ENCODE measurements at places on chromosomes 5 and 9. TPM values are rescaled to one million over a fixed set of nuclear protein-coding genes. Genes with fewer than 3 reads are reported as not detected.
A peak's percentile ranks its signal among the peaks of the same experiment; 100 is the strongest.

GRCh38 chr9:114501796-114502682, 3.2 kb downstream of the WHRN start:
- DNase-seq: no peak

GRCh38 chr5:178590141-178590923, at the start of gene COL23A1:
COL23A1 (minus strand) TSS chr5:178590393.
- DNase-seq: peak; percentile 30

DNA sequence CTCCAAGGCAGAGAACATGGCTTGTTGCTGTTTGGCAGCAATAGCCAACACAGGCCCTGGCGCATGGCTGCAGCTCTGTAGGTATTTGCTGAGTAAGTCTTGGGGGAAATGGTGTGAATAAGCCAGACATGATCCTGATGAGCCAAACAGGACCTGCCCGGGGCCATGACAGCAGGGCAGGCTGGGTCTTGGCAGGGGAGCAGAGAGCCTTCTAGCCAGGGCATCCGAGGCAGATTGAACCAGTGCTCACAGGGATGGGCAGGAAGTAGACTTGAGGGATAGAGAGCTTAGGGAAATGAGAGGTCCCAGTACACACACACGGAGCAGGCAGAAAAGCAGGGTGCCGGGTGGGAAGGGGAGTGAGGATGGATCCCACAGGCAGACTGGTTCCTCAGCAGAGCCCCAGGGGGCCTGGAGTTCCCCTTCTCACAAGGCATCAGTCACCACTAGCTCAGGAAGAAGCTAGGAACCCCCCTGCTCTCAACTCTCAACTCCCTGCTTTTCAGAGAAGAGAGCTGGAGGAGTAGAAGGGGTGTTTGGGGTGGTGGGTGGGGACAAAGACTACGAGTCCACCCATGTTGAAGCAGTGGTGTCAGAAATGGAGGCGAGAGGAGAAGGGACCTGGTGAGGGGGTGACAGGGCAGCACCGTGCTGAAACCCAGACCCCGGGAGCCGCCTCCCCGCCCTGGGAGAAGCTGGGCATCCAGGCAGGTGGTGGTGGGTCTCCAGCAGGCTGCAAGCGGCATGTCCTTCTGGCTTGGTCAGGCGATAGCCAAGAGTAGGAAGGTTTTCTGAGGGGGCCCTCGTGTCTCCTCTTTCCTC, 111.1 kb downstream of the RGS3 start:
- peak; percentile 5 for DNase-seq

DNA sequence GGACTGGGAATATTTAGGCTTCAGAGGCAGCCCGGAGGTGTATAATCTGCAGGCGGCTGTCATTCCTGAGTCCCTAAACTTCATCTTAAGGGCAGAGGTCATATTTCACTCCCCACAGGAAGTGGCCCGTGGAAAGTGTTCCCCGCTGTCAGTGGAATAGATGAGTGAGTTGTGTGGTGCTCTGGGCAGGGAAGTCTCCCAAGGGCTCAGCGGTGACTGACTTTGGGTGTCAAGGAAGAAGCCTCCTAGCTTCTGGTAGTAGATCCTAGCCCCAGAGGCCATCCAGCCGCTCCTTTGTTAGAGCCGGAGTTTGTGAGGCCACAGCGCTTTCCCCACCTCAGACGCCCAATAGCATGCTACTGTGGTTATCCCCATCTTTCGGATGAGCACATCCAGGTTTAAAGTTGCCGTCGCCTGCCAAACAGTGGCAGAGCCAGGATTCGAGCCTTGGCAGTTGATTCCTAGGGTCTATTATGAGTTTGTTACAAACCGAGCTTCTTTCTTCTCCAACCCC, 38.9 kb upstream of the TIFAB start:
- DNase-seq: no peak

DNA sequence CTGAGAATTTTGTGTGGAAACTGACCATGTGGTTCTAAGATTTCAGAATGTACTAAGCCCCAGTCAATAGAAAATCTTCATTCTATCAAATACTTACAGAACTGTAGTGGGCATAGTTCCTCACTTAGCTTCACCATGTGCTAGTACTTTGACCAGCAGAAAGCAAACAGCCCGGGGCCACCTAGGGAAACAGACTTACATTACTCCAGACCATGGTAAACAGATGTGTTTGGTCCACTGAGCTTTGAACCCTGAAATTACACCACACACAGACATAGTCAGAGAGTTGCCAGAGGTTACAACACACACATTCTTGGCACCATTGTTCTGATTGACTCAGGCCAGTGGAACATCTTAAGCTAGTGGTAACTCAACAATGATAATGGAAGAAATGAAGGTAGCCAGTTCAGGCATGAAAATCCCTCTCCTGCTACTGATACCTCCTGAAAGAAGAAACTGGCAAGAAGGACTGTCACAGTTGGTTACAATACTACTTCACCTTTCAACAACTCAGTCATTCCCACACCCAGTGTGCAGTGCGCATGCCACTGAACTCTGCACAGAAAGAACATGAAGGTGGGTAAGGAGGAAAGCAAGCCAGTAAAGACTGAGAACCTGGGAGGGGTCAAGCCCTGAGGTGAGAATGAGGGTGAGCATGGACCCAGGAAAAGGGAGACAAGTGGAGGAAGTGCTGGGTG, 18.7 kb upstream of the LECT2 start:
- no peak for DNase-seq

DNA sequence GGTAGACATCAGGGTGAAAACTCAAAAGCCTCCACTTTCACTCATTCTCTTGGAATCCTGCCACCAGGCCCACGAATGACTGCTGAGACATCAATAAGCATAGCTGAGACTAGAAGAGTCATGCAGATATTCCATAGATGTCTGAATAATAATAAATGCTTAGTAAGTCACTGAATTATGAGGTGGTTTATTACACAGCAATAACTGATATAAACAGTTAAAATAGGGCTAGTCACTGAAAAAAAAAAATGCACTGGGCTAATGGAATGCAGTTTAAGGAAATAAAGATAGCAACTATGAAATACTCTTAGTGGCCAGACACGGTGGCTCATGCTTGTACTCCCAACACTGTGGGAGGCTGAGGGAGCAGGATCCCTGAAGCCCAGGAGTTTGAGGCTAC, 262.8 kb upstream of the CDH6 start:
- no peak for DNase-seq

- DNase-seq: no peak
These were observed 111.5 kb upstream of the CTSL start for GRCh38 chr9:87614397-87614796.

DNA sequence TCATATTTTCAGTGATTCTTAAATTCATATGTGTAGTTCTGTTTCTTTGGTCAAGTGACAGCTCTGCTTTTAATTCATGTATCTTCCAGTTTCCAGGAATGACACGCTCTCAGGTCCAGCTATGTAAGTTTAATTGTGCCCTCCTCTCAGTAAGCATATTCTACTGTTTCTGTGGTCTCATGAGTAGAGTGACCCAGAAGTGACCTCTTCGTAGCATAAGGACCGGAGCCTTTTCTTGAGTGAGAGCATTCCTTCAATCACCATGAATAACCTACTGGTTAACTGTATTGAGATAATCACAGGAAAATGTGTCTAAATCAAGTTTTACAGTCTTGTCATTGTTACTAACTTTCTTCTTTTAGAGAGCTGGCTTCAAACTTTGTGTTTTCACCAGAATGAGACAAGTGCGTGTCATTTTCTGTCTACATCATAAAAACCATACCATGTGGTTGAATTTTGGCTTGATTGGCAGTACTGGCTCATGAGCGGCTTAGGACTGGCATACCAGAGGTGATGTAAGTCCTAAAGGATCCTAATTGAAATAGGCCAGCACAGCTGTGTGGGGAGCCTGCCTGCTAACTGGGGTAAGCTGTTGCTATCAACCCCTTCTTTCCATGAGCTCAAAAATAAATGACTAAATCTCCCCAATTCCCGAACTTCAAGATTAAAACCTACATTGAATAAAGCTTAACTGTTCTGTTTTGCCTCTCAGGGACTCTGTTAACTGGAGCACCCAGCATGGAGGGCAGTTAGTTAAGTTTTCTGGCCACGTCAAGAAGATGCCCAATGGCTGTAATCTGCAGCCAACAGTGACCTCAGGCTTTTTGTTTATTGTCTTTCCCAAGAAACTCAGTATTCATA, 4.8 kb downstream of the ADAMTSL1 start:
- peak; percentile 30 for DNase-seq

- DNase-seq: no peak
These were observed 63.7 kb downstream of the MLLT3 start for GRCh38 chr9:20558566-20559016.

DNA sequence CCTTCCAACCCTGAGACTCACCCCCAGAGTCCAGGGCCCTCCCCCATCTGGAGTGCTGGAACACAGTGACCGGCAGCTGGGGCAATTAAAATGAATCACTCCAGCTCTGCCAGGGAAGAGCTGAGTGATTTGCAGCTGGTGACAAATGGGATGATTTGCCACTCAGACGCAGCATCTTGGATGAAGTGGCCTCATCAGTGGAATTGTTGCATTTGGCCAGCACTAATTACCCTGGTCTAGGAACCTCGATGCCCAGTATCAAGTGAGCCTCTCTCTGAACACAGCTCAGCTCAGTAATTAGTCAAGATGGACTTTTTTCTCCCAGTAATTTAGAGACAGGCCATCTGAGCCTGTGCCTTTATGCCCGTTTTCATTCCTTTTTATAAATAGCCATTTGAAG, 259.5 kb downstream of the GRIA1 start:
- DNase-seq: no peak

GRCh38 chr5:72662936-72663335, 153.5 kb upstream of the TNPO1 start:
- DNase-seq: no peak

DNA sequence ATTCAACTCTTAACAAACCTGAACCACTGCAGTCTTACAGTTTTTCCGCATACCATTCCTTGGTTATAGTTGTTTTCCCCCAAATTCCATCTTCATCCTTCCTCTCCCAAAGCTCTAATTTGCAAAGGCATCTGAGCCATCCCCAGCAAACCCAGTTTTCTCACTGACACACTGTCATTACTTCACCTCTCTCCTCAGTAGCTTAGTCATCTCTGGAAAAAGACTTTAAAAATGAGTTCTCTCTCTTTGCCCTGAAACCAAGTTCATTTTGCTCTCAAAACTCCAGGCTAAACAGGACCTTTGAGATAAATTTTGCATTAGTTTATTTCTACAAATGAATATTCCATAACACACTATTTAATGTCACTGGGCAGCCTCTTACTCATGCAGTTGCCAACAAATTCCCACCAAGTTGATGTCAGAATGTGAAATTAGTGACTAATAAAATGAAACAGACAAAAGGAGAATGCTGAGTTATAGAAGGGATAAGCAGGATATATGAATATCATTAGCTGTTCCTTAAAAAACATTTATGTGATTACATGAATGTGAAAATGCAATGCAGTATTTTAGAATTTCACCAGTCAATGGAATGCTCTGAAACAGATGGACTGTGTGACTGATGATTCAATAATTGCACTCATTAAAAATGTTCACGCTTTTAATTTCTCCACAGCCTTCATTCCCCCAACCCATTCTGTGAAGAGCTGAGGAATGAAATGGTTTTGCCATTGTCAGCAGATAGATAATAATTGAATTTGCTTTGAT, 107.4 kb upstream of the DMAC1 start:
- DNase-seq: no peak

DNA sequence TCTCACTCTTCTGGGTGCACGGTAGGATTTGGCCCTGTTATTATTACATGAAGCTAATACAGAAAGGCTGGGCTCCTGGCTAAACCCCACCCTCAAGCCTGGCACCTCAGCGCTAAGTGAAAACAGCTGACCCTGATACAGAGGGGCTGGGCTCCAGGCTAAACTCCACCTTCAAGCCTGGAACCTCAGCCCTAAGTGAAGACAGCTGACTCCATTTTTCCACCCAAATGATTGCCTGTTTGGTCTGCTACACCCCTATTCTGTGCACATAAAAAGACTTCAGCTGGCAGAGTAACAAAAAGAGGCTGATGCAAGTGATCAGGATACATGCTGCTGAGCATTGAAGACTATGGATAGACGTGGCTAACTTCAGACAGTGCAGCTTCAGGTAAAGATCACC, 148.4 kb upstream of the CLINT1 start:
- DNase-seq: no peak

GRCh38 chr9:130145658-130146057, 26.5 kb upstream of the NCS1 start:
- no peak for DNase-seq

GRCh38 chr5:52661903-52662595, 125.7 kb upstream of the ITGA1 start:
- DNase-seq: no peak

DNA sequence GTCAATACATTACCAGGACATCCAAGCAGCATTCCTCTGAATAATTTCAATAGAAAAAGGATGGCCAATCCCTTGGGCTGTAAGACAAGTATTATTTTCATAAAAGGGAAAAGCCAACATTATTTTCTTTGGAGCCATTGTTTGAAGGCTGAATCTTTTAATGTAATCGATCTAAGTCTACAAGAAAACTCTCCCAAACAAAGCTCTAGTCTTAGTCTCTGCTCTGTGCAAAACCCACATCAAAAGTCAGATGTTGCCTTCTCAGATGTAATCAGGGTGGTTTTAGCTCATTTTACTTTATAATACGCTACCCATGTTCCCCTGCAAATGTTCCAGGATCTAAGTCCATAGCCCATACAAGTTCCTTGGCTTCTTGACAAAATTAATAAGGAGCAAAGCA, 325.6 kb downstream of the TRPM3 start:
- DNase-seq: no peak

GRCh38 chr9:132857616-132858342, 20.3 kb downstream of the AK8 start:
- no peak for DNase-seq

- no peak for DNase-seq
These were observed 6.5 kb downstream of the LIX1 start for GRCh38 chr5:97135868-97136267.

- DNase-seq: no peak
These were observed 46.5 kb downstream of the MRPS27 start for GRCh38 chr5:72273547-72273946.

- no peak for DNase-seq
These were observed 191.6 kb upstream of the CTNND2 start for GRCh38 chr5:12095808-12096281.

DNA sequence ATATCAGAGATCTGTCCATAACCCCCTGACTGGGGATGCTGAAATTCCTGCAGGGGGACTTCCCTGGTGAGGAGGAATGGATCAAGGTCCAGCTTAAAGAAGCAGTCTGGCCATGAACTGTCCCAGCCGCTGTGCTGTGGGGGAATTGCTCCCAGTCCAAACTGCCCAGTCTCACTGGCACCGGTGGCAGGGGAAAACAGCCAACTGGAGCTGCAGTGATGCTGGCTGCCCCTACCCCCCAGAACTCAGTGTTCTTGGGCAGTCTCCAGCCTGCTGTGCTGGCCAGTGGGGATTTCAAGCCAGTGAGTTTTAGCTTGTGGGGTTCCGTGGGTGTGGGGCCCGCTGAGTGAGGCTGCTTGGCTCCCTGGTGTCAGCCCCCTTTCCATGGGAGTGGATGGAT, 306.5 kb upstream of the RPS23 start:
- no peak for DNase-seq

The SLC45A2 gene
- total RNA-seq: 0.58 TPM

The GABRA6 gene
- total RNA-seq: not detected

The CHSY3 gene
- not detected for total RNA-seq

The AMBP gene
- total RNA-seq: not detected

The KDM3B gene
- 72.5 TPM for total RNA-seq

The PAEP gene
- not detected for total RNA-seq

The MCTP1 gene
- total RNA-seq: 114 TPM

The ARL14EPL gene
- not detected for total RNA-seq

The CYFIP2 gene
- total RNA-seq: 51.5 TPM

The C9orf78 gene
- 56.9 TPM for total RNA-seq

The LOX gene
- 31.5 TPM for total RNA-seq

The ST8SIA4 gene
- total RNA-seq: 6.8 TPM
